ENCODE measurements at places on chromosomes 6 and 20. TPM values are rescaled to one million over a fixed set of nuclear protein-coding genes. Genes with fewer than 3 reads are reported as not detected.

DNA sequence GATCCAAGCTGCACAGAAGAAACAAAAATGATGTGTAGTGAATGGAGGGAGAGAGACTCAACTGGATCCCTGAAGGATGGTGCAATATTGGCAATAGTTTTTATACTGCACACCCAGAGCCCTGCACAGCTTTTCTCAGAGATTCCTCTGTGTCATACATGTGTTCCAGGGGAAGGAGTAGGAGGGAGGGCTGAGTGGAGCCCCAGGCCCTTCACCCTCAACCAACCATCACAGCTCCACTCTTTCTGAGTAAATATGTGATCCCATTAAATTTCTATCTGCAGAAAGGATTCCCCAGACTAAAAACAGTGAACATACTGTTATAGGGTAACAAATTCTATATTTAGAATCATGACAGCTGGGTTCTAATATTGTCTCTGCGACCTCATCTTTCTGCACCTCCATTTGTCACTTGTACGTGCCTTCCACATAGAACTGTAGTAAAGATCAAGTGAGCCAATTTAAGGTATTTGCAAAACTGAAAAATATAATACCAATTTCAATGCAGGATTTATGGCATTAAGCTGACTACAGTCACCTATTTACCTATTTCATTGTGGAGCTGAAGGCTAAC is 421.4 kb upstream of the NRSN1 start:
- H3K36me3 ChIP-seq = no peaks in the 10 kb centered on the region
- no peak overlapping the region for H3K27ac ChIP-seq
- no peaks in the 10 kb centered on the region for H3K4me1 ChIP-seq
- no peaks in the 10 kb centered on the region for H3K27me3 ChIP-seq

DNA sequence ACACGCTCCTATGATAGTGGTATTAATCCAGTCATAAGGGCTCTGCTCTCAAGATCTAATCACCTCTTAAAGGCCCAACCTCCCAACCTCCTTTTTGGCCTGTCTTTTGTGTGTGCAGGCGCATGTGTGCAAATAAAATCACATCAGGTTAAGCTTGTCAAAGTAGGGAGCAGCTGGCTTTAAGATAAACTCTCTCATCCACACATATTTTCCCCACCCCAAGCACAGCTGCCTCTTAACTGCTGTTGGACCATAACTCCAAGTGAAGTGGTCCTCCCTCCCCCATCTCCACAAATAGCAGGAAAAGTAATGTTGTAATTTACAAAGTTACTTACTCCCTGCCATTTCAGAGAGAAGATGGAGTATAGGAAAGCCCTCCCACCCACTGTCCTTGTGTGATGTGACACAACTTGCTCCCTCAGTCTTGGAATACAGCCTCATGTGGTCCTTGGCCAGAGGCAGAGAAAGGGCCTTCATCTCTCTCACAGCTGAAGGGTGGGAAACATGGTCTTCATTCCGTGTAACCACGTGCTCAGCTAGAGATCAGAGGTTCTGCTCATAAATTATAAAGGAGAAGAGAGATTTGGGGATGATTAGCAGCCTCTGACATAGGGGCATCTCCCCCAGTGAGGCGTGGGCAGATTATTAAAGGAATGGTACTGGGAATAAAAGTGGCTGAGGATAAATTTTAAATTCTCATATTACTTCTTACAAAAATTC is 74.8 kb upstream of the TPD52L1 start:
- H3K36me3 ChIP-seq = peaks cover 7% of the 10 kb centered on the region
- H3K4me1 ChIP-seq = peaks cover 10% of the 10 kb centered on the region
- H3K4me3 ChIP-seq = no peak overlapping the region
- no peaks in the 10 kb centered on the region for H3K27me3 ChIP-seq

GRCh38 chr6:149833651-149834050 is 30.5 kb downstream of the LRP11 start:
- no peak overlapping the region for H3K27ac ChIP-seq
- H3K4me3 ChIP-seq = no peak overlapping the region
- H3K36me3 ChIP-seq = no peaks in the 10 kb centered on the region
- H3K27me3 ChIP-seq = no peaks in the 10 kb centered on the region

DNA sequence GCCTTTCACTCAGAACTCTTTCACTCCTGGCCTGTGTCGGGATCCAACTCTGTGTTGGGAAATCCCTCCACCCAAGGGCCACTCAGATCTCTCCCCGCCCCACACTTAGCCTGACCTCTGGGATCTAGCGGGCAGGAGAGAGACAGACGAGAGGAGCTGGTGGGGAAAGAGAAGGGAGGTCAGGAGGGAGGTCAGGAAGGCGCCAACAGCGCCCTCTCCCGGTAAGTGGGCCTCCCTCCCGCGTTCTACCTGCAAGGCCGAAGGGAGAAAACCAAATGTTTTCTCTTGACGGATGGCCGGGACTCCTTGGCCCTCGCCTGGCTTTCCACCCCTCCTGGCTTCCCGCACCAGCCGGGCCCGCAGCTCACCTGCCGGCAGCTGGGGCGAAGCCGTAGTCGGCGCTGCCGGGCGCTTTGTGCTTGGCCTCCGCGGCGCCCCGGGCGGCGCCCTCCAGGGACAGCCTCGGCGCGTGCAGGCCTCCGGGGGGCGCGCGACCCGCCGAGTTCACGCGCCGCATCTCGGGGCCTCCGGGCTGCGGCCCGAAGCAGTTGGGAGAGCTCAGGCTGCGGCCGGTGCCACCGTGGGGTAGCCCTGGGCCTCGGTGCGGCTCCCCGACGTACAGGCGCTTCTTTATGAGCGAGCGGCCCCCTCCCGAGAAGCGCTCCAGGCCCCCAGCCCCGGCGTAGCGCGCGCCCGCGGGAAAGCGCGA is 38.2 kb downstream of the C6orf132 start:
- DNase-seq = no peak
- H3K4me1 ChIP-seq = peaks cover 6% of the 10 kb centered on the region
- H3K27me3 ChIP-seq = no peaks in the 10 kb centered on the region
- no peak overlapping the region for H3K27ac ChIP-seq
- no peaks in the 10 kb centered on the region for H3K36me3 ChIP-seq
- peak overlapping the region; percentile 66 for H3K4me3 ChIP-seq

GRCh38 chr6:106115286-106115685 is 29.1 kb downstream of the PRDM1 start:
- no peaks in the 10 kb centered on the region for H3K4me1 ChIP-seq
- no peaks in the 10 kb centered on the region for H3K36me3 ChIP-seq
- no peak overlapping the region for H3K4me3 ChIP-seq
- no peak overlapping the region for H3K27ac ChIP-seq

- no peaks in the 10 kb centered on the region for H3K27me3 ChIP-seq
- no peaks in the 10 kb centered on the region for H3K4me1 ChIP-seq
- H3K4me3 ChIP-seq = no peak overlapping the region
- no peak for DNase-seq
- H3K36me3 ChIP-seq = no peaks in the 10 kb centered on the region
These were observed 494.7 kb upstream of the SLC35B3 start for GRCh38 chr6:8930009-8930408.

DNA sequence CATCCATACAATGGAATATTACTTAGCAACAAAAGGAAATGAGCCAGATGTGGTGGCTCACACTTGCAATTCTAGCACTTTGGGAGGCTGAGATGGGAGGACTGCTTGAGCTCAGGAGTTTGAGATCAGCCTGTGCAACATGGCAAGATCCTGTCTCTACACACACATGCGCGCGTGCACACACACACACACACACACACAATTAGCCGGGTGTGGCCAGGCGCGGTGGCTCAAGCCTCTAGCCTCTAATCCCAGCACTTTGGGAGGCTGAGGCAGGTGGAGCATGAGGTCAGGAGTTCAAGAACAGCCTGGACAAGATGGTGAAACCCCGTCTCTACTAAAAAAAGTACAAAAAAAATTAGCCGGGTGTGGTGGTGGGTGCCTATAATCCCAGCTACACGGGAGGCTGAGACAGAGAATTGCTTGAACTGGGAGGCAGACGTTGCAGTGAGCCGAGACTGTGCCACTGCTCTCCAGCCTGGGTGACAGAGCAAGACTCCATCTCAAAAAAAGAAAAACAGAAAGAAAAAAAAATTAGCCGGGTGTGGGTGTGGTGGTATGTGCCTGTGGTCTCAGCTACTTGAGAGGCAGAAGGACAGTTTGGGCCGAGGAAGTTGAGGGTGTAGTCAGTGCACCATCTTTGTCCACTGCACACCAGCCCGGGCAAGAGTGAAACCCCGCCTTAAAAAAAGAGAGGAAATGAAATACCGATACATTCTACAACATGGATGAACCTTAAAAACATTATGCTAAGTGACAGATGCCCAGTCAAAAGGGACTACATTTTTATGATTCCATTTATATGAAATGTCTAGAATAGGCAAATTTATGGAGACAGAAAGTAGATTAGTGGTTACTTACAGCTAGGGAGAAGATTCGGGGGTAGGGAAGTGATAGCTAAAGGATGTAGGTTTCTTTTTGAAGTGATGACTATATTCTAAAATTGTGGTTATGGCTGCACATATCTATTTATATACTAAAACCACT is 52.5 kb downstream of the RBL1 start:
- no peaks in the 10 kb centered on the region for H3K27me3 ChIP-seq
- H3K4me3 ChIP-seq = peak overlapping the region; percentile 47
- peaks cover 10% of the 10 kb centered on the region for H3K36me3 ChIP-seq
- no peaks in the 10 kb centered on the region for H3K4me1 ChIP-seq
- no peak overlapping the region for H3K27ac ChIP-seq
- DNase-seq = no peak

DNA sequence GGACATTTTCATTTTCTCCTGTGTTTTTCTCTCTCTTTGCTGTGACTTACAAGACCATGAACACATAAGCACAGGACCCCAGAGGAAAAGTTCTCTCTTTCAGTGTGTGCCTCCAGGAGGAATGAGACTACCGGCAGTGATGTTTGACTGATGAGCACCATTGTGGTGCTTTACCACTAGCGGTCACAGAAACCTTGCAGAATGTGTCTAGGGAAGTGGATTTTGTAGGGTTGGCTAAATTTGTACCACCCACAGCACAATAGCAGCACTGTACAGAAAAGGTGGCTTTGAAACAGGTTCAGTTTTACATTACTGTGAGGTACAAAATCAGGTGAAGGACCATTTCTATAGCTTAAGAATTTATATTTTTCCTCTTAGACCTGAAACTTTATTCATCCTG is 301.9 kb upstream of the SUPT3H start:
- no peak overlapping the region for H3K4me3 ChIP-seq
- no peaks in the 10 kb centered on the region for H3K27me3 ChIP-seq
- H3K4me1 ChIP-seq = no peaks in the 10 kb centered on the region
- no peaks in the 10 kb centered on the region for H3K36me3 ChIP-seq

DNA sequence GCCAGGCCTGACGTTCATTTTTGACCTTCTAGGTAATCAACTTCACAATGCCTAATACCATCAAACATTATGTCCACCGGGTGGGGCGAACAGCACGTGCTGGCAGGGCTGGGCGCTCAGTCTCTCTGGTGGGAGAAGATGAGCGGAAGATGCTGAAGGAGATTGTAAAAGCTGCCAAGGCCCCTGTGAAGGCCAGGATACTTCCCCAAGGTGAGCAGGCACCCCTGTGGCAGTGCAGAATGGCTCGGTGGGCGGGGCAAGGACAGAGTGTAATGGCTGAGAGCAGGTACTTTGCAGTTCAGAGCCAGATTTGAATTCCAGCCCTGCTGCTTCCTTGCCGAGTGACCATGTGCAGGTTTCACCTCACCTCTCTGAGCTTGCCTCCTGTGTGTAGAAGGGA is 17.1 kb downstream of the DDX27 start:
- peaks cover 75% of the 10 kb centered on the region for H3K36me3 ChIP-seq
- H3K27me3 ChIP-seq = no peaks in the 10 kb centered on the region
- no peak overlapping the region for H3K4me3 ChIP-seq
- DNase-seq = no peak
- no peaks in the 10 kb centered on the region for H3K4me1 ChIP-seq

- no peak for DNase-seq
- H3K36me3 ChIP-seq = no peaks in the 10 kb centered on the region
- no peak overlapping the region for H3K4me3 ChIP-seq
- H3K4me1 ChIP-seq = peaks cover 60% of the 10 kb centered on the region
- peak overlapping the region; percentile 99 for H3K27ac ChIP-seq
- H3K27me3 ChIP-seq = no peaks in the 10 kb centered on the region
These were observed 4.5 kb downstream of the TEAD3 start for GRCh38 chr6:35492258-35492973.

- H3K4me1 ChIP-seq = no peaks in the 10 kb centered on the region
- no peak for DNase-seq
- H3K27me3 ChIP-seq = no peaks in the 10 kb centered on the region
- H3K36me3 ChIP-seq = no peaks in the 10 kb centered on the region
These were observed 455.3 kb downstream of the EPM2A start for GRCh38 chr6:145279993-145280392.

DNA sequence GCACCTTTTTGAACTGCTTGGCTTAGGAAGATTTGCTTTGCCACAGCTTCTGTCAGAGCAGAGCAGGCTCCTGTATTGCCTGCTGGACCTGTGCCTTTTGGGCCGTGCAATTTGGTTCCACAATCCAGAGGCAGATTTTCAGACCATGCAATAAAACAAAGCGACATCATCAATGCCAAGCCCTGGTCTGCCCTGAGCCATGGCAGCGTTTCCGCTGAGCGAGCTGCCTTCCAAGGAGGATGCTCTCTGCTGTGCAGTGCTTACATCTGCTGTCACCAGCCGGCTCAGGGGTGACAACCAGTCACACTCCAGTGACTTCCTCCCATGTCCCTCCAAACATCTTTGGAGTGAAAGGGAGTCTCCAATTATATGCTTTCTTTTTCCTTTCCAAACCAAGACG is 282.2 kb downstream of the CDH26 start:
- no peak overlapping the region for H3K27ac ChIP-seq
- H3K4me3 ChIP-seq = no peak overlapping the region
- H3K4me1 ChIP-seq = no peaks in the 10 kb centered on the region
- no peak for DNase-seq
- no peaks in the 10 kb centered on the region for H3K27me3 ChIP-seq

GRCh38 chr6:159826968-159827647 is 27.0 kb downstream of the PNLDC1 start:
- H3K4me3 ChIP-seq = no peak overlapping the region
- H3K36me3 ChIP-seq = no peaks in the 10 kb centered on the region
- no peaks in the 10 kb centered on the region for H3K4me1 ChIP-seq
- no peak for DNase-seq

- no peak for DNase-seq
- H3K27me3 ChIP-seq = no peaks in the 10 kb centered on the region
- peaks cover 57% of the 10 kb centered on the region for H3K36me3 ChIP-seq
- no peak overlapping the region for H3K4me3 ChIP-seq
These were observed 77.4 kb downstream of the ASXL1 start for GRCh38 chr20:32435449-32436107.

PAK1IP1 gene
- 19.4 TPM for total RNA-seq

BTNL2 gene
- total RNA-seq = not detected

HRH3 gene
- total RNA-seq = not detected

ADGRF5 gene
- 13.5 TPM for total RNA-seq

EPPIN gene
- not detected for total RNA-seq
